ENCODE measurements at places on chromosomes 2 and 18. TPM values are rescaled to one million over a fixed set of nuclear protein-coding genes. Genes with fewer than 3 reads are reported as not detected.
A peak's percentile ranks its signal among the peaks of the same experiment; 100 is the strongest.

DNA sequence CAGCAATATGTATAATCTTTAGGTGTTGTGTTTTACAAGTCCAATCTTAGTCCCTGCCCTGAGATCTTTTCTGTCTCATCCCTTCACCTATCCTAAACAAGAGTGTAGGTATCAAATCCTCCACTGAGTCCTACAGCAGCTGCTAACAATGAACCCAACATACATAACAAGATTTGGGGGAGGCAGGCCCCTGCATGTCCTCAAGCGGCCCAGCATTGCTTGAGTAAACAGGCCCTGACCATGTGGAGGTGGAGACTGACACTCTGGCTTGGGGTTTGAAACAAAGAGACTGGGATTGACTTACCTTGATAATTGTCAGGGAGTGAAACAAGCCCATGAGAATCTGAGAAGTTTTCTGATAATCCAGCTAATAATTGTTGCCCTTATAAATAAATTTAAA is 213.4 kb downstream of the STK39 start:
- DNase-seq = peak; percentile 48

DNA sequence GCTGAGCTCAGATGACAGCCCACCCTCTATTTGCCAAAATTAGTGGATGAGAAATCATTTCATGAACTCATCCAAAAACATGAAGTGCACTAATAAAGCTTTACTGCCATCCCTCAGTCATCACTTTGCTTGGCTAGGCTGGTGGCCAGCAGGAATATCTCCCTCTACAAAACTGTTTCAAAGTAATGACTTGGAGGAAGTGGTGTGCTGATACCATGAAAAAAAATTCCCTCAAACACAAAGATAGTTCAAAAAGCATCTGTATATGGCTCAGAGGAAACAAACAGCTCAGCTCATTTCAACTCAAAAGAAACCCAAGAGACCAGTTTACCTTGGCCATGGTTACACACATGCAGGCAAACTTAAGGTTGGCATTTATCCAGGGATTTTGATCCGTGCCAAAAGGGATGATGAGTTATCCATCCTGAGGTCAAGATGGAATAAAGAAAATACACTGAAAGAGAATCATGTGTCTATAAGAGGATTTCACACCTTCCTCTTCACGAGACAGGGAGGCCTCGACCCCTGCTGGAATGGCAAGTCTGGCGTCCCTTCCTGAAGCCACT is 18.4 kb upstream of the WIPF1 start:
- DNase-seq = peak; percentile 67

DNA sequence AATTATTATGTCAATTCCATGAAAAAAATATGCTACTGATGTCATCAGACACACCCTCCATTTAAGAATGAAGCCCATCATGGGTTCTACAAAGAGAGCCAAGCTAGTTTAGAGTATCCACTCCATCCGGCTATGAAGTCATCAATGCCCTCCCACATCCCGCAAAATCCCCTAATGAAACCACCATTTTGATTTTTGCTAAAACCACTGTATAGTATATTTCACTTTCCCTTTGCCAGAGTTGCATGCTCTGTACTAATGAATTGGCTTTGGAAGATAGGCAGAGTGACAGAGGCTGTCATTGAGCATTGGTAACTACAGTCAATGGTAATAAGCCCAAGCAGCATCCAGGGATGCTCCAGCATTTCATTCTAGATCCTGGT is 118.6 kb downstream of the ANKRD44 start:
- DNase-seq = no peak

DNA sequence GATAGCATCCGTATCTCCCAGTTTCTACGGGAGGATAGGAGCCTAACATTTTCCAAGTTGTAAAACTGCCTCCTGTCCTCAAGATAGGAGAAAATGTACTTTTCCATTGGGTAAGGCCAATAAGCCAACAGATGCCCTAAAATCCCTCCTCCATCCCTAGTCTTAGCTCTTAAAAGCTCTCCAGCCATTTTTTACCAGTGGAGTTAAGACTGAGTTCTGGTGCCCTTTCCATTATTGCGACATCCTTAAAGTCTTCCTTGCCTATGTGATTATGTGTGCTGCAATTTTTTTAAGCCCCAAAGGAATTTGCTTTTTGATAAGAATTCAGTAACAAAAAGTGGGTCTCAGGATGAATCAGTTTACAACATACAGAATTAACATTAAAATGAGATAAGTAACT is 33.0 kb downstream of the LINC00305 start:
- DNase-seq = no peak

GRCh38 chr2:200466425-200467418 is 43.1 kb downstream of the KCTD18 start:
- no peak for DNase-seq

DNA sequence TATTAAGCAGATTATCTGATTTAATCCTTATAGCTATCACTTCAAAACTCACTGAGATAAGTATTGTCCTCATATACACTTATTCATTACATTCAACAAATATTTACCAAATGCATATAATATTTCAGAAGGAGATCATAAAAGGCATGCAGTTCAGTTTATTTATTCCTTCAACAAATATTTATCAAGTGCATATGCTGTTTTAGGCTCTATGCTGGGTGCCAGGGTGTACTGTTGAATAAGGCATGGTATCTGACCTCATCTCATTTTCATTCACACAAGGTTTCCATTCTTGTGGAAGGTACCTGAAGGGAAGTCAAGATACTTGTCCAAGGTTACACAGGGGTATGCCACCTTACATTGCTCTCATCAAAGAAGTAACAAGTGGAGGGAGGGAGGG is 213.0 kb downstream of the INSIG2 start:
- no peak for DNase-seq

DNA sequence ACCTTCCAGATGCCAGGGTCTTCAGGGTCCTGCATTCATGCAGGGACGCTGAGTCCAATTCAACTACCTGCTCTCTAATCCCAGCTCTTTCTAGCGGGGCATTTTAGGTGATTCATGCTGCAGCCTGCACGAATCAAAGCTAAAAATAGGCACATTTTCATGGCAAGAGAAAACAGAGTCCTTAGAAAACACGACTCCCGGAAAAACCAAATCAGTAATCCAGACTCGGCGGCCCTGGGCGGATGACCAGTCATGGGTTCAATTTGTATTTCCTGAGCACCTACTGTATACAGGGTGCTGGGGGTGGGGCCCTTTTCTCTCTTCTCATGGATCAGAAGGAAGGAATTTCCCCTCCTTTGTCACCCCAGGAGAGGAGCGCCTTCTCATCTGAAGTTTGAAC is 64.4 kb downstream of the LONRF2 start:
- peak; percentile 23 for DNase-seq

GRCh38 chr2:23513872-23514793 is 129.2 kb downstream of the KLHL29 start:
- DNase-seq = no peak

GRCh38 chr18:25109484-25109883 is 242.5 kb downstream of the ZNF521 start:
- DNase-seq = no peak

- peak; percentile 51 for DNase-seq
Measured at GRCh38 chr2:225025917-225026571, 16.2 kb downstream of the DOCK10 start.

DNA sequence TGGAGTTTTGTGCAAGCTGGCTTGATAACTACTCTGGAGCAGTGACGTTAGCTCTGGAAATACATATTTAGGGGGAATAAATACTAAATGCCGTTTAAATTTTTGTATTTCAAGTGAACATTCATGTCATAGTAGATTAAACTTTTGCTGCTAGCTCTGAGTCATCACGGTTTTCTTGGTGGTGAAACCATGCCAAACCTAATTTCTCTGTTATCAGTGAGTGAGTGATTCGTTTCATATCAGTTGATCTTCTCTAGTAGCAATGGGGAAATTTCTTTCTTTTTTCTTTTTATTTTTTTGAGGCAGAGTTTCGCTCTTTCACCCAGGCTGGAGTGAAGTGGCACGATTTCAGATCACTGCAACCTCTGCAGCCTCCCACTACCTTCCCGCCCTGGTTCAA is 211.1 kb downstream of the PTPRM start:
- DNase-seq = no peak

DNA sequence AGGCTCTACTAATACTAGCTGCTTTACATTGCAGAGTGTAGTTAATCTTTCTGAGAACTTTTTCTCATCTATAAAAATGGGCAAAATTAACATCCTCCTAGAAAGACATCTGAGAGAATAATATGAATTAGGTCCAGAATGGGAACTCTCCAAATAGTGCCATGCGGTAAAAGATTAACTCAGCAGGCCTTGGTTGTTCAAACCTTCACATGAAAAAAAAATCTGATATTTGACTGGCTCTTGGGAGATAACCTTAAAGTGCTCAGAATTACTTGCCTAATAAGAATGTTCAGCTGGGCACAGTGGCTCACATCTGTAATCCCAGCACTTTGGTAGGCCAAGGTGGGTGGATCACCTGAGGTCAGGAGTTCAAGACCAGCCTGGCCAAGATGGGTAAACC is 5.5 kb upstream of the CXXC1 start:
- DNase-seq = no peak

- DNase-seq = no peak
Measured at GRCh38 chr2:30781961-30782533, 25.2 kb downstream of the CAPN13 start.

- peak; percentile 98 for DNase-seq
Measured at GRCh38 chr2:146634230-146635097, 1210.4 kb upstream of the ACVR2A start.

DNA sequence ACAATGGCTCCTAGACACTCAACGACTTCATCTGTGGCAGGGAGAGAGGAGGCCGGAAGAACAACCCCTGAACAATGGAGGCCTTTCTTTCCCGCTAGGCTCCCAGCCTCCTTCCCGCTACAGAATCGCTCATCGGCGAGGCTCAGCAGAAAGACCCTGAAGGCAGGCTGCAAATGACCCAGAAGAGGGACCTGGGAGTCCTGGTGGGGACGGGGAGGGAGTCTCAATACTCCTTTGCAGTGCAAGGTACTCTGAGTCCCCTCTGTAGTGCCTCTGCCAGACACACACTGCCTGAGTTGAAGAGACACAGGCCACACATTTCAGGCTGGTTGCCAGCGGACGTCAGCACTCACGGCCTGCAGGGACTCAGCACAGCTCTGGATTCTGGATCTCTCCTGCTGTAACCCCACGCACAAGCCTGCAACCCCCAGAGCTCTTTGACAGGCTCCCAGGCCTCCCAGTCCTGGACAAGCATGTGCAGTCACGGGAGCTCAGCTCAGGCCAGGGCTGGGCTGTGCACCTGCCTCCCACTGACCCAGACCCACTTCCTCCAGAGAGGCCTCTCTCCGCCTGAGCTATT is 6.1 kb downstream of the GPR17 start:
- DNase-seq = no peak

The KRTCAP3 gene
- 40.2 TPM for total RNA-seq

The SANBR gene
- 11.0 TPM for total RNA-seq

The RNF181 gene
- total RNA-seq = 164 TPM

The ST8SIA5 gene
- total RNA-seq = not detected

The TXNDC2 gene
- not detected for total RNA-seq

The FAM161A gene
- total RNA-seq = 3.3 TPM

Data from foreskin keratinocyte (primary cell).